Endothelial cell (in vitro differentiated cells): ENCODE measurements at places on chromosomes 7 and 10. TPM values are rescaled to one million over a fixed set of nuclear protein-coding genes. Genes with fewer than 3 reads are reported as not detected.

DNA sequence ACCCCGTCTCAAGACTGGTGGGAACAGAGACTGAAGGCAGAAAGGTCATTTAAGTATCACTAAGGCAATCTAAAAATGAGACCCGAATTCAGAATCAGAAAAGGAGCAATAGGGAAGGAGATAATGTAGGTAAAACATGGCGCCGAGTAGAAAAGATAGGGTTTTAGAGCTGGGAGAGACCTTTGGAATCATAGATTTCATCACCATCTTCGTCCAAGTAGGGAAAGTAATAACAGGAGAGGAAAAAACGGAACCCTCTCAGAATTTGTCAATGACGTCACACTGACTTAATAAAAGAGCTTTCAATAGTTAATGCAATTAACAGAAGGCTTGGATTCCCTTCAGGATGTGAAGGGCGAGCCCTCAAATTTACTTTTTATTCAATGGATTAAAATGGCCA lies 1.0 kb upstream of the UBN2 start:
- DNase-seq: no peak
- peaks cover 9% of the 10 kb centered on the region for H3K36me3 ChIP-seq
- peak overlapping the region; percentile 92 for H3K27ac ChIP-seq
- H3K27me3 ChIP-seq: peaks cover 7% of the 10 kb centered on the region
- H3K4me1 ChIP-seq: peaks cover 14% of the 10 kb centered on the region

Gene PDGFA
- 0.85 TPM for total RNA-seq

DNA sequence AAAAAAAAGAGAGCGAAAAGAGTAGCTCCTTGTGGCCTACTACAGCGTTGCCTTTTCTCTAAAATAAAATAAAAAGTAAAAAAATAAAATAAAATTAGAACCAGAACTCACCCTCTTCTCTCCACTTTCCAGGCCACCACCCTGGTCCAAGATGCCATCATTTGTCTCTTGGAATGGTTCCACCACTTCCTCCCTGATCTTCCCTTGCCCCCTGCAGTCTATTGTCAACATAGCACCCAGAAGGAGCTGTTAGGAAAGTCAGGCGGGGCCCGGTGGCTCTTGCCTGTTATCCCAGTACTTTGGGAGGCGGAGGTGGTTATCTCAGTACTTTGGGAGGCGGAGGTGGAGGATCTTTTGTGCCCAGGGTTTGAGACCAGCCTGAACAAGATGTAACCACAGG lies 7.6 kb upstream of the GRID2IP start:
- H3K27ac ChIP-seq: no peak overlapping the region
- DNase-seq: peak; percentile 45
- no peak overlapping the region for H3K4me3 ChIP-seq
- H3K36me3 ChIP-seq: no peaks in the 10 kb centered on the region

GRCh38 chr7:154789404-154789803 lies 213.5 kb downstream of the PAXIP1 start:
- DNase-seq: peak; percentile 55
- H3K4me3 ChIP-seq: no peak overlapping the region
- H3K27ac ChIP-seq: no peak overlapping the region
- no peaks in the 10 kb centered on the region for H3K36me3 ChIP-seq
- H3K27me3 ChIP-seq: peaks cover 2% of the 10 kb centered on the region
- H3K4me1 ChIP-seq: no peaks in the 10 kb centered on the region

- no peak overlapping the region for H3K4me3 ChIP-seq
- H3K27me3 ChIP-seq: peaks cover 5% of the 10 kb centered on the region
- H3K27ac ChIP-seq: no peak overlapping the region
- peaks cover 32% of the 10 kb centered on the region for H3K36me3 ChIP-seq
- H3K4me1 ChIP-seq: peaks cover 21% of the 10 kb centered on the region
Observed at GRCh38 chr7:140542228-140542603, 62.9 kb upstream of the MKRN1 start.

Gene WIPF3
- 1.5 TPM for total RNA-seq

Gene NXPH1
- total RNA-seq: not detected

Gene TSPAN12
- total RNA-seq: 20.3 TPM

GRCh38 chr10:129090618-129091366 lies 376.2 kb upstream of the MGMT start:
- H3K4me1 ChIP-seq: peaks cover 3% of the 10 kb centered on the region
- DNase-seq: no peak
- H3K36me3 ChIP-seq: no peaks in the 10 kb centered on the region

- H3K4me3 ChIP-seq: no peak overlapping the region
- no peaks in the 10 kb centered on the region for H3K27me3 ChIP-seq
Observed at GRCh38 chr7:133511252-133511651, 258.4 kb downstream of the EXOC4 start.

DNA sequence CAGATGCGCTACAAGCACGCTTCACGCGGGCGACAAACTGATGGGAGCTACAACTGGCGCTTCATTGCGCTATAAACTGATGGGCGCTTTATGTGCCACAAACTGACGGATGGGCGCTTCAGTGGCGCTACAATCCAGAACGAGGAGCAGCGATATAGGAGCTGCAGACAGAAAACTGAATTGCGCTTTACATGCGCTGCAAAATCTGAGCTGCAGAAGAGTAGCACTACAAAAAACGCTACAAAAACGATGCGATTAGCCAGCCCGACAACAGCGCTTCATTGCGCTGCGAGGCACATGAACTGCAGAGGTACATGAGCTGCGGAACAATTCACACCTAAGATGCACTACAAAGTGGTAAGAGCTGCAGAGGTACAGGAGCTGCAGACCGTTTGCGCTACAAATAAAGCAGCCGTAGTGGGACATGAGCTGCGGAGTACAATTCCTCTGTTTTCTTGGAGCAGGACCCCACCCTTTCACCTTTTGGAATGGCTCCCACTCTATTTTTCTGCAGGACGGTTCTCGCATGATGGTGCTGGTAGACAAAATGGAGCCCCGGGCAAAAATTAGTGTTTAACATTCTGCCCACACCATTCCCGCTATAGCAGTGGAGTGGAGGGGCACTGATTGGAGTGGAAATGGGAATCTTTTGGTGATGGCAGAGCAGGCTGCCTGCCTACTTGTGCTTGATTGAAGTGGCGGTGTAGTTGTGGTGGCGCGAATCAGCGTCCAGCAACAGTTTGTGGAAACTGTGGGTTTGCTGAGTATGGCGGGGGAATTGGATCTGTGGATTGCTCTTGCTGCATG lies 1.2 kb upstream of the SGCE start:
- peaks cover 10% of the 10 kb centered on the region for H3K27me3 ChIP-seq
- H3K4me3 ChIP-seq: peak overlapping the region; percentile 98
- H3K36me3 ChIP-seq: no peaks in the 10 kb centered on the region
- peak; percentile 16 for DNase-seq
- H3K27ac ChIP-seq: peak overlapping the region; percentile 49

GRCh38 chr7:2299131-2299829 lies 15.0 kb downstream of the SNX8 start:
- H3K4me1 ChIP-seq: peaks cover 10% of the 10 kb centered on the region
- no peak overlapping the region for H3K4me3 ChIP-seq
- H3K36me3 ChIP-seq: no peaks in the 10 kb centered on the region
- H3K27ac ChIP-seq: no peak overlapping the region
- no peak for DNase-seq

DNA sequence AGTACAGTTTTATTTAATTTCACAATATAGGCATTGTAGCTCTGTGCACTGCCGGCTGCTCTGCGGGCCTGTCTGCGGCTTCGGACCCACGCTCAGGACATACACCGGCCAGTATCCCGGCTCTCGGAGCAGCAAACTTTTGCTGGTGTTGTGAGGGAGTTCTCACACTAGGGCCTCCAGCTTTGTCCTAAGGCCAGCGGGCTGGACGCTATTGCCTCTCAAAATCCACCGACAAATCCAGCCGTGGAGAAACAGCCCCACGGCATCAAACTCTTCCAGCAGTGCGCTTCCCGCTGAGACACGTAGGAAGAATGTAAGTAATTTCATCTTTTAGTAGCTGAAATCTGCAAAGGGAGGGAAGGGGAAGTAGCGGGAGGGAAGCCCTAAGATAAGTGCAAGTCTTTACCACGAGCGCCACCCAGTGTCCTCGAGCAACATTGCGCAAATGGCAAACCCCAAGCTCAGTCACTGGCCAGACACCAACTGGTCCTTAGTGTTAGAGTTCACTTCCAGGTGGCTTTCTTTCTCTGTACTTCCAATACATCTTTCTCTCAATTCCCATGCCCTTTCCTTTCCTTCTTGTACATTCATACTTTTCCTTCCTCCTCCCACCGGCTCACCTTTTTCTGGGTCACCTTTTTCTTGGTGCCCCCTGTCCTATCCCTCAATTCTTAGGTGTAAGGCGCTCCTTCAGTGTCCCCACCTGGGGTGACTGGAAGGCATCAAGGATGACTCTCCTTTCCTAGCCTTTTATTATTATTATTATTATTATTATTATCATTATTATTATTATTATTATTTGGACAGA lies 3.0 kb upstream of the DLX5 start:
- DNase-seq: peak; percentile 77
- H3K27me3 ChIP-seq: peaks cover 18% of the 10 kb centered on the region
- peak overlapping the region; percentile 83 for H3K4me3 ChIP-seq
- no peaks in the 10 kb centered on the region for H3K36me3 ChIP-seq
- H3K27ac ChIP-seq: no peak overlapping the region
- H3K4me1 ChIP-seq: peaks cover 37% of the 10 kb centered on the region

Gene FAM20C
- 3.1 TPM for total RNA-seq

DNA sequence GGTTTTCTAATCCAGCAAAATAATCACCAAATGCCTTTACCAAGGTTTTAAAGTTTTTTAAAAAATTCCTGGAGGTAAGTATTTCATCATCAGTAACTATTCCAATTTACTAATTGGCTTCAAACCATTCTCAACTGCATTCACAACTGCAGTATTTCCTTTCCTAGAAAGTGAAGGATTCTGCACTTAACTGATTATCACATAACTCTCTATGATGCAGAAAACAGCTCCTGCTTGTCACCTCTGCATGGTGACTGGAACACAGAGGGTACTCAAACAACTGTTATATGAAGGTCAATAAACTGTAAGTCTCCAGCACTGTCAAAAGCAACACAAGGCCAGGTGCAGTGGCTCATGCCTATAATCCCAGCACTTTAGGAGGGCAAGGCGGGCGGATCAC lies 42.6 kb downstream of the SRPK2 start:
- H3K4me3 ChIP-seq: no peak overlapping the region
- no peak overlapping the region for H3K27ac ChIP-seq
- no peak for DNase-seq
- H3K27me3 ChIP-seq: peaks cover 3% of the 10 kb centered on the region
- peaks cover 8% of the 10 kb centered on the region for H3K4me1 ChIP-seq
- no peaks in the 10 kb centered on the region for H3K36me3 ChIP-seq

Gene LRRN3
- total RNA-seq: not detected

DNA sequence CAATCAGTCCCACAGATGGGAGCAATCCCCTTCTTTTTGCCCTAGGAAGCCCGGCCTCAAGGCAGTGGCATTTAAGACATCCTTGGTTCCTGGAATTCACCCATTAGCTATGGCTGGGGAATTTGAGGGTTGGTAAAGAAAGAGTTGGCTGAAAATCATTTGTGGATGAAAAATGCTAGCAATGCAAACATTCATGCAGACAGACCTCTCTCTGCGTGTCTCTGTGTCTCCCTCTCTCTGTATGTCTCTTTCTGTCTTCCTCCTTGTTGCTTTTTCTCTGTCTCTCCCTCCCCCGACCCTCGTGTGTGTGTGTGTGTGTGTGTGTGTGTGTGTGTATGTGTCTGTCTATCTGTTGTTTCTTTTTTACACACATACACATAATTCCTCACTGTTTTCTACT lies 19.4 kb downstream of the LDB3 start:
- H3K27ac ChIP-seq: no peak overlapping the region
- peaks cover 3% of the 10 kb centered on the region for H3K4me1 ChIP-seq
- H3K4me3 ChIP-seq: no peak overlapping the region
- no peak for DNase-seq

DNA sequence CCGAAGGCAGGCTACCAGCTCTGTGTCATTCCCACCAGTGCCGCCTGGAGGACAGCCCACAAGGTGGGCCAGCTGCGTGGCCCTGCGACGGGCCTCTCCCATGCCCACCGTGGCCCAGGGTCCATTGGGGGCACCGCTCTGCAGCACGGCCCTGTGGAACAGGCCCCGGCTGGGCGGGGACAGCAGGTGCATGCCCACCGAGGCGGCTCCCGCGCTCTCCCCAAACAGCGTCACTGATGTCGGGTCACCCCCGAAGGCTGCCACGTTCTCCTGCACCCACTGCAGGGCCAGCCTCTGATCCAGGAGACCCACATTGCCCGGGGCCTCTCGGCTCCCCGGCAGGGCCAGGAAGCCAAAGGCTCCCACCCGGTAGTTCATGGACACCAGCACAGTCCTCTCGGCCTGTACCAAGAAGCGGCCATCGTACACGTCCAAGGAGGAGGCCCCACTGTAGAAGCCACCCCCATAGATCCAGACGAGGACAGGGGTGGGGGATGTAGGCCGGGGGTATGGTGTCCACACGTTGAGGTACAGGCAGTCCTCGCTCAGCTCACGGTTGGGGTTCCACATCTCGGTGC lies 2.3 kb downstream of the ACHE start:
- DNase-seq: no peak
- H3K27me3 ChIP-seq: peaks cover 26% of the 10 kb centered on the region
- no peak overlapping the region for H3K4me3 ChIP-seq
- H3K4me1 ChIP-seq: peaks cover 21% of the 10 kb centered on the region

GRCh38 chr10:54094321-54094720 lies 706.7 kb downstream of the PCDH15 start:
- H3K36me3 ChIP-seq: no peaks in the 10 kb centered on the region
- no peak for DNase-seq
- H3K4me3 ChIP-seq: no peak overlapping the region
- H3K27me3 ChIP-seq: no peaks in the 10 kb centered on the region
- no peak overlapping the region for H3K27ac ChIP-seq

GRCh38 chr7:91397096-91397495 lies 132.9 kb downstream of the FZD1 start:
- H3K36me3 ChIP-seq: no peaks in the 10 kb centered on the region
- DNase-seq: no peak
- H3K27ac ChIP-seq: no peak overlapping the region
- H3K4me3 ChIP-seq: no peak overlapping the region

DNA sequence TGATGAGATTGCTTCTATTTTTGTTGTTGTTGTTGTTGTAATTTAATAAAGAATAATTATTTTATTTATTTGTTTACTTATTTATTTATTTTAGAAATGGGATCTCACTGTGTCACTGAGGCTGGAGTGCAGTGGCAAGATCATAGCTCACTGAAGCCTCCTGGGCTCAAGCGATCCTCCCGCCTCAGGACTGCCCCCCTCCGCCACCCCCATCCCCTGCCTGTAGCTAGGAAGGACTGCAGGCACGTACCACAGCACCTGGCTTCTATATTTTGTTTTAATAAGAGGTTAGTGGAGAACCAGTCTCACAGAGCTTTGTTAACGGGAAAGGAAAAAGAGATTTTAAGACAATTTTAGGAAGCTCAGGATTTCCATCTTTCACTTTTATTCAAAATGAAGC lies 19.5 kb upstream of the SMC3 start:
- H3K36me3 ChIP-seq: no peaks in the 10 kb centered on the region
- no peak overlapping the region for H3K4me3 ChIP-seq
- H3K27ac ChIP-seq: no peak overlapping the region
- peaks cover 19% of the 10 kb centered on the region for H3K4me1 ChIP-seq

- H3K27ac ChIP-seq: no peak overlapping the region
- H3K27me3 ChIP-seq: peaks cover 14% of the 10 kb centered on the region
- H3K4me3 ChIP-seq: no peak overlapping the region
- peaks cover 31% of the 10 kb centered on the region for H3K36me3 ChIP-seq
Observed at GRCh38 chr7:2736411-2736914, 48.5 kb downstream of the AMZ1 start.
